ENCODE measurements at places on chromosomes 6 and 20.

GRCh38 chr6:79984261-79984660, 20.2 kb upstream of the TTK start:
- DNase-seq: no peak

GRCh38 chr6:108159981-108160380, 5.8 kb upstream of the NR2E1 start:
- no peak for DNase-seq

DNA sequence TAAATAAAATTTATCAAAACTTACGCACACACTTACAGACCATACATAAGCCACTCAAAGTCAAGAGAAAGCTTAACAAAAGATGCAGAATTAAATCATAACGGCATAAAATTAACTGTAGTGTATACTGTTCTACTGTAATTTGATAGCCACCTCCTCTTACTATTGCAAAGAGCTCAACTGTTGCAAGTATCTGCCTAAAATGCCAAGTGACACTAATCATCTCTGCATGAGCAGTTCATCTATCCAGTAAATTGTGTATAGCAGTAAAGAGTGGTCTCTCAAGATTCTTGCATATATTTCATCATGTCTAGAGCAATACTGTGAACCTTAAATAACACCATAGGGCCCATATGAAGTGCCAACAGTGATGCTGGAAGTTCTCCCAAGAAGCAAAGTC, 12.3 kb downstream of the OR2H2 start:
- no peak for DNase-seq

DNA sequence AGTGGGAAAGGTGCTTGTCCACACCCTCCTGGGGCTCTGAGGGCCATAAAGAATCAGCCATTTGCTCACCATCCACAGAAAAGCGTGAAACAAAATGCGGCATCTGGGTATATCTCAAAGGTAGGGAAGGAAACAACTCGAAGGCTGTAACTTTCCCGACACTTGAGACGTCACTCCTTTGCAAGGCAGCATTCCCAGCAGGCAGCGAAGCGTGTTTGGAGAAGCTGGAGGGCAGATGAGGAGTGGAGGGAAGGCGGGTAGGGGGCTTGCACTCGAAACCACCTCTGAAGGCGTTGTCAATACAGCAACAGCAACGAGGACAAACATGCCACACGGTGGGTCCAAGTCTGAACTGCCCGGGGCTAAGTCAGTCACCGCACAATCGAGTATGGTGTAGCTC, 98.4 kb downstream of the FOXC1 start:
- DNase-seq: no peak

DNA sequence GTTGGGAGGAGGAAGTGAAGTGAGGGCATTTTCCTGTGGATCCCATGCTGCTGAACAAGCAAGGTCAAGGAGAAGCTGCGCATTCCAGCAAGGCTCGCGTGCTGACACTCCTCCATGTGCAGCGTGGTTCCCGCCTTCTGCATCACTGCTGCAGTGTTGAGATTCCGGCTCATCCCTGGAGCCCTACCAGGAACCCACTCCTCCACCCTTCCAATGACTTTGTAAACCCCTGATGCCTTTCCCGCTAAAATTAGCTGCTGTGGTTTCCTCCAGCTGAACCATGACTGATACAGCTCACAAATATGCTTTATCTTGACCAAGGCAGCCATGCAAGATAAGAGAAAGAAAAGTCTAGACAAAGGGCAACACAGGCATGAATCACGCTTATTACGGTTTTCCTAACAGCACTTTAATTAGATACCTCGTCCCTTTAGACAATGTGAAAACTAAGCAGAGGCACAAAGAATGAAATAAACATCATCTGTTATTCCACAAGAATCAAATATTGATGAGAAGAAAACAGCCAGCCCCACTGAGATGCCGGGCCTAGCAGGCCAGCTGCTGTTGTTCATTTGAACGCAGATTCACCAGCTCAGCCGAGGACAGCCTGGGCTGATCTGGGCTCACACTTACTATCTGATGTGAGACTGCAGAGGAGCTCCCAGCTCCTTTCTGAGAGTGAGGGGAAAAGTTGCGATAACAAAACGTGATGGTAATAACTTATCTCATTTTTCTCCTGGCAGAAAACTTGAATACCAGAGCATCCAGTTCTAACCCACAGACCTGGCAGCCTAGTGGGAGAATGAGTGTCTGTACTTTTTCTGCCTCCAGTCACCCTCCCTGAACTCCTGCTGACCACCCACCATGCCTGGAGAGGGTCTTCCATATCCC, 14.2 kb upstream of the BNIP5 start:
- DNase-seq: no peak

DNA sequence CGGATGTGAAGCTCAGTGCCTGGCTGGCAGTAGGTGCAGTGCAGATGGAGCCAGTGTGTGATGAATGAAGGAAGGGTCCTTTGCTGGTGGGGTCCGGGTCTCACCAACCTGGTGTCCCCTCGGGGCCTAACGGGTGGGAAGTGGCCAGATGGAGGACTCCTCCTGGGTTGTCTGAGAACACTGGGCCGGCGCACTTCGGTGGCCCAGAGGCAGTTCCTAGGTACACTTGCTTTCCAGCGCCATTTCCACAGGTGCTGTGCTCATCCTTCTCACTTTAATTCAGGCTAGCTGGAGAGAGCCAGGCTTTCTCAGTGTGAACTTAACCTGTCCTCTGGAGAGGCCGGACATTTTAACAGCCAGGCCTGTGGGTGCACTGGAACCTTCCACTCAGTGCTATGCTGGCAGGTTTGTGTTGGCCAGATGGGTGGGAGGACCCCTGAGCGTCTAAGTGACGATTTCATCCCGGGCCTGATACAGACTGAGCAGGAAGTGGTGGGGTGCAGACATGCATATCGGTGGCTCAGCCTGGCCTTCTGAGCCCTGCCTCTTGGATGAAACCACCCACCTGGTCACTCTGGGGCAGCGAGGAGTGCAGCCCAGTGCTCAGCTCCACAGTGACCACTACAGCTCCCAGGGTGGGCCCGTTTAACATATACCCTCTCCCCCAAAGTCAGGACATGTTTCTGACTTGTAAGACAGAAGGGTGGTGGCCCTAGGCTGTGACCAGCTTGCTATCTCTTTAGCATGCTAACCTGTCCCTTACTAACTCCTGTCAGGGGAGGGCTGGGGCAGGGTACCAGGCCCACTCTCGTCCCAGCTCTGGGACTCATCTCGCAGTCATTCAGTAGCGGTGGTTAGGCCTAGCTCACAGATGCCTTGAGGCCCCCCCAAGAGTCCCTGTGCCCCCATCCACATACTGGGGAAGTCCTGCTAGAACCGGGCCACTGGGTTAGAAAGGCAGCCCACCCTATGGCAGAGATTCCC, 8.2 kb upstream of the PYGB start:
- DNase-seq: no peak

GRCh38 chr20:10075606-10076005, 40.8 kb downstream of the ANKEF1 start:
- DNase-seq: no peak

DNA sequence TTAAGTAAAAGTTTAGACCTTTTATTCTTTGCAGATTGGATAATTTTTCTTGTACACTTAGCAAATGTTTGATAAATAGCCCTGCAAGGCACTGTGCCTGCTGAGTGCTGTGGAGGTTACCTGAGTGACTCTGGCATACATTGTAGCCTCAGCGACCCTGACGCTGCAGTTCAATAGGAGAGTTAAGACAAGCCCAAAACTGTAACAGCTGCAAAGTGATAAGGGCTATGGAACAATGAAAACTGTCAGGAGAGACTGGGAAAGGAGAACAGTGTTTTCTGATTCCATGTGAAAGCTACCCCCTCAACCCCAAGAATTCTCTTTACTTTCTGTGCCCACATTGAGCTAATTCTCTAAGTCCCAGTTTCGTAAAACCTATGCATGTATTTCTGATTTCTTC, 22.2 kb downstream of the HIVEP1 start:
- no peak for DNase-seq

- DNase-seq: no peak
These were observed 863.1 kb downstream of the MAFB start for GRCh38 chr20:39825950-39826349.

DNA sequence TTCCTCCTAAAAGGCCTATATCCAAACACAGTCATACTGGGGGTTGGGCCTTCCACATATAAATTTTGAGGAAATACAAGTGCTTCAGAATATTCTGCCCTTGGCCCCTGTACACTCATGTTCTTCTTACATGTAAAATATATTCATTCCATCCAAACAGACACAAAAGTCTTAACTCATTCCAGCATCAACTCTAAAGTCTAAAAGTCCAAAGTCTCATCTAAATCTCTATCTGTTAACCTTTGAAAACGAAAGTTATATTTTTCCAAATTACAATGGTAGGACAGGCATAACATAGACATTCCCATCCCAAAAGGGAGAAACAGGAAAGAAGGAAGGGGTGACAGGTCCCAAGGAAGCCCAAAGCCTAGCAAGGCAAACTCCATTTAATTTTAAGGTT, 215.4 kb upstream of the THBS2 start:
- DNase-seq: no peak

DNA sequence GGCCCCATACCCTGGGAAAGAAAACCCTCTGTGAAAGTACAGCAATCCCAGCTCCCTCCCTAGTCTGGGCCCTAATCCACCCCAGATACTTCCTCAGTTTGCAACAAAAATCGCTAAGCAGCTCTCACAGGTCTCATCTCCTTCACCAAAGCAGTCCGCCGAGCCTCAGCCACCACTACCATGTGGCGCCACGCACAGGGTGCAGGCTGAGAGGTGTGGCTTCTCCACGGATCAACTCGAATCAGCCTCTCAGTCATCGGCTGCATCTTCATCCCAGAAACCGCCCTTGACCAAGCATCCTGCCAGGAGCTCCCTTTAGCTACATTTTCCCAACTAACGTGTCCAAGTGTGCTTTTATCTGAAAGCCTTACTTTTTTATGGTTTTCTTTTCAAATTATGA, 50.7 kb downstream of the ANKRD60 start:
- no peak for DNase-seq

- DNase-seq: peak; percentile 8
These were observed 30.1 kb upstream of the SLC16A10 start for GRCh38 chr6:111057074-111057752.

DNA sequence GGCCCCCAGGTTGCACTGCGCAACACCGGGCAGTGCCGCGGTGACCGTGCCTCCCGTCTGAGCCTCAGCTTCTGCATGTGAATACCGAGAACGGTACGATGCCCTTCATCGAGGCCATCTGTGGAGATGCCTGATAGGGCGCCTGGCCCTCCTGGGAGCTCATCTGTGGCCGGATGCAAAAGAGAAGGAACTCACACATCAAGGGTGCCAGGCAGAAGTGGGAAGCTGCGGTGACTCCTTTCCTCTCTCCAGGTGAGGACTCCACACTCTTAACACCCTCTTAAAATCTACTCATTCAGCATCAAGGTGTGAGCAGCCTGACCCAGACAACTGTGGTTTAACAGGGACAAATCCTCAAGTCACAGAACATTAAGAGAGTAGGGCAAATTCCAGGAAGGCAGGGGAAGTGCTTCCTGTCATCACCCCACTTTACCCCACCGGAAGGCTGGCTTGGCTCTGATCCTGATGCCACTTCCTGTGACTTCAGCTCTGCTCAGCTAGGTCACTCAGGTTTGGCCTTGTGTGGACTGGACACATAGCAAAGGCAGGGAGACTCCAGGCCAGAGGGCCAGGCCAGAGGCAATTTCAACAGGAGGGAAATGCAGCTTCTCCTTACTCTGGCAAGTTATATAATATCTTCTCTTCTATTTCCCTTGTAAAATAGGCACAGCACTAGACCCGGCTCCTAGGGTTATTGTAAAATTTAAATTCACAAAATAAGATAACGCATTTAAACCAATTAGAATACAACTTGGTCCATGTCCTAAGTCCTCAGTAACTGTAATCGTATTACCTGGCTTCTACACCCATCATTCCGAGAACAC, 69.4 kb downstream of the CPNE5 start:
- no peak for DNase-seq

DNA sequence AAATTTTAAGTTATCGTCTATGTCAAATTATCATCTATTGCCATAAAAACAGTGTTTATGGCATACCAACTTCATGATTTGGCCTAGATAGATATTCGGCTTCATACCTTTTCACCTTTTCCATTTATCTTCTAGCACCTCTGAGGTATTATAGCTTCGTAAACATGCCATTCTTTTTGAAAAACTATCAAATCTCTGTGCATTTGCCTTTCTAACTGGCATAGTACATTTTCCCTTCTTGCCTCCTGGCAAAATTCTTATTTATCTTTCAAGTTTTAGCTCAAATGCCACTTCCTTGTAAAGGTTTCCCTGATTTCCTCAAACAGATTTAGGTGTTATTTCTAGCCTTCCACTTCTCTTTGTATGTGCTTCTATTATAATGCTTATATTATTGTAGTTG, 7.0 kb upstream of the REV3L start:
- DNase-seq: no peak

GRCh38 chr6:107796156-107796555, 28.0 kb downstream of the SCML4 start:
- no peak for DNase-seq

DNA sequence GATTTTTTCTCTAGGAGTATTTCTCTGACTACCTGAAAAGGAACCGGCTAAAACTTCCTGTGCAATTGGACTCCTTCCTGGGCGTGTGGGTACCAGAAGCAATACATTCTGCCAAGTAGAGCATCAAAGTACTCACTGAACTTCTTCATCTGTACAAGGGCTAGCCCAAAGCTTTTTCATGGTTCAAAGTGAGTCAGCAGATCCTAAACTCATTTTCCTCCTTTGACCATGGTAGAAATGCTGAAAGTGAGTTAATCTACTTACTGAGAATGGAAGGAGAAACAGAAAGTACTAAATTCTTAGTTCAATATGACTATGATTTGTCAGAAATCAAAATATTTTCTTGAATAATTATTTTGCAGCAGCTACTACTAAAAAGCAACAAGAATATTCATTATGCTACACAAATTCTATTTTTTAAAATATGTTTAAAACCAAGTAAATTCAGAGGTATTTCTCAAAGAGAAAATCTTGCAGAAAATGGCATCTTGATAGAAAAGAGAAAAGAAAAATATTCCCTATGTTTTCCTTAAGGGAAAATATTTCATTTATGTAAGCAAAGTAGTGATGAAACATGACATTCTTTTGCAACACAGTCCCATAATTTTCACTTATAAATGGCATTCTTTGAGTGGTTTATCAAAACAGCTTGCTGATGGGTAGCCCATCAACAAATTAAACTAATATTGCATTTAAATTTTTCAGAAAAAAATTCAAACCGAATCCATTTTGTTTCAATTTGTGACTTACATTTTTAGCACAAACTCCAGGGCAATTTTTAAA, 3.7 kb upstream of the BEND6 start:
- no peak for DNase-seq

DNA sequence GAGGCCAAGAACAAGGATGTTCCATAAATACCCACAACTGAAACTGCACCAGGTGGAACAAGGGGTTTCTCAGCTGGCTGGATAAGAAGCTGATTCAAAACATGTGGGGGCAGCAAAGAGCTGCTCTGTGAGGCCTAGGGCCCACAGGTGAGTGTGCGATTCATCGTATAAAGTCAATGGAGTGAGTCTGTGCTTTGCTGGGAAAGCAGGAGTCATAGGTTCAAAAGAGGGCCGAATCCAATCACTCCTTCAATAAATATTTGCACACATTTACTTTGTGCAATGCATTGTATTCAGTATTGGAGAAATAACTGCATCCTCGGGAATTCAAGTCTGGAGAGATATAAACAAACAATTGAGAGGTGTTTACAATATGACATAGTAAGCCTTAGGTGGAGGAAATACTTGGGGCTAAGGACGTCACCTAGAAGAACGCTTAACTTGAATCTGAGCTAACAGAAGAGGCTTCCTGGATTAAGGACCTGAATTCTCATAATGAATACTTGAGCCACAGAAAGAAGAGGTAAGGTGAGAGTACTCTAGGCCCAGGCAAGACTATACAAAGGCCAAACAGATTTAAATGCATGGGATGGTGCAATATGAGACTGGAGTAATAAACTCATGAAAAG, 83.7 kb upstream of the TMEM30A start:
- no peak for DNase-seq
